ENCODE measurements at places on chromosomes 7 and 10.

DNA sequence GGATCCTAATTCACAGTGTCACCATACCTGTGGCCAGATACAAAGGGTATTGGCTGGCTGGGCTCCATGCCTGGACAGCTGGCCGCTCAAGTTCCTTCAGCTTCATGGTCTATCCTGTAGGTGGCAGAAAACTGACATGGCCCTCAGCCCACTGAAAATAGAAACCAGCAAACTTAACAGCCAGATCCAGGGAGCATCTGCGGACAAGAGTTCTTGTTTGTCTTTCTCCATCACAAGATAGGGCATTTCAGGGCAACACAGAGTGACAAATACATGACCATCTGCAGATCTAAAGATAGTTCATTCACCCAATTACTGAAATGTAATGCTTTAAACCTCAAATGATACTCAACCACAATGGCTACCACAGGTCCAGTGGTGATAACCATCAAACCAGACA lies 2.8 kb downstream of the SEC31B start:
- peak; percentile 31 for DNase-seq

DNA sequence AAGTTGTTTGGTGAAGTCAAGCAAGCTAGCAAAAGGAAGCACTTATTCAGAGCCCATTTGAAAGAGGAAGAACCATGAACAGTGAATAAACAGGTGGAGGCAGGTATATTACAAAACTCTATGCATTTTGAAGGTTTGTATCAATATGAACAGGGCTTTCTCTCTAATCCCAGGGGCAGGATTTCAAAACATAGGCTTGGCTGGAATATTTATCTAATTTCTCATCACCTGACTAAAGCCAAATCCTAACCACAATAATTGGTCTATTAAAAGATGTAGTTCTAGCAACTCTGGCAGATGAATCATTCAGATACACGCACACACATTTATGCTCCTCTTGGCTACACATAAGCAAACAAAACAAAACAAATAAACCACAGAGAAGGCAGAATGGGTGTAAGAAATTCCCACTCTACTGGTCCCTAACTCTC lies 554.4 kb downstream of the INHBA start:
- no peak for DNase-seq

DNA sequence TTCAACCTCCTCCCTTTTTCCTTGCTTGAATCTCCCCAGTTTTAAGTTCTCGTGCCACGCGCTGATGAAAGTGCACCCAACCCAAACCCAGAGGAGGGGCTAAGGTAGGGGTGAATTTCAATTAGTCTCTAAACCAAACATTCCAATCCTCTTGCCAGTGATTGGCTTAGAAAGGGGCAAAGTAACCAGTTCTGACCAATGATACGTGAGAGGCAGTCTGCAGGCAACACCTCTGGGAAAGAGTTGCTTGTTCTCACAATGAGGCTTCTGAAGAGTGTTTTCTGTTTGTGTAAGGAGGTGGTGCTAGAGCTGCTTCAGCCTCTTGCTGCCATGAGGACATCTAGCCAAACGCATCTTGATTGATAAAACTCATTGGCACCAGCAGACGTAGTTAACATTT lies 21.8 kb downstream of the SLC35G1 start:
- no peak for DNase-seq

DNA sequence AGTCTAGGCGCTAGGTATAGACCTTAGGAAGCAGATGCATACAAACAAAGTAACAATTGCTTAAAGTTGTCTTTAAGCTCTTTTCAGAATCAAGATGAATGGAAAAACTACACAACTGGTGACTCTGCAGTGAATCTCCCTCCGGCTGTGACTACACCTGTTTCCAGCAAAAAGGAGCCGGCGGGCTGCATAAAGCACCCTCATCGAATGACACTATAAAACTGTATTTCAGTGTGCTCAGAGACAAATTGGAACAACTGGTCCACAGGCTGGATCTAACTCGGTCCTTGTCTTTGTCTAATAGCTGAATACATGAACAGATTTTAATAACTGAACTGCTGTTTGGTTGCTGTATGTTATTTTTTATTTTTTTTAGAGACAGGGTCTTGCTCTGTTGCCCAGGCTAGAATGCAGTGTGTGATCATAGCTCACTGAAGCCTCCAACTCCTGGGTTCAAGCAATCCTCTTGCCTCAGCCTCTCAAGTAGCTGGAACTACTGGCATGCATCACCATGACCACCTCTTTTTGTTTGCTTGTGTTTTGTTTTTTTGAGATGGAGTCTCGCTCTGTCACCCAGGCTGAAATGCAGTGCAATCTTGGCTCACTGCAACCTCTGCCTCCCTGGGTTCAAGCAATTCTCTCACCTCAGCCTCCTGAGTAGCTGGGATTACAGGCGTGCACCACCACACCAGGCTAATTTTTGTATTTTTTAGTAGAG lies 64.2 kb upstream of the SVIL start:
- no peak for DNase-seq

- peak; percentile 93 for DNase-seq
Observed at GRCh38 chr10:92240289-92241157, 50.4 kb downstream of the CPEB3 start.
